Stimulated activated CD8-positive, alpha-beta memory T cell treated with anti-CD3 and anti-CD28 coated beads, Interleukin-4, amount 100 ng/mL, for 1 hour (primary cell): ENCODE measurements at places on chromosomes 11 and 22.

DNA sequence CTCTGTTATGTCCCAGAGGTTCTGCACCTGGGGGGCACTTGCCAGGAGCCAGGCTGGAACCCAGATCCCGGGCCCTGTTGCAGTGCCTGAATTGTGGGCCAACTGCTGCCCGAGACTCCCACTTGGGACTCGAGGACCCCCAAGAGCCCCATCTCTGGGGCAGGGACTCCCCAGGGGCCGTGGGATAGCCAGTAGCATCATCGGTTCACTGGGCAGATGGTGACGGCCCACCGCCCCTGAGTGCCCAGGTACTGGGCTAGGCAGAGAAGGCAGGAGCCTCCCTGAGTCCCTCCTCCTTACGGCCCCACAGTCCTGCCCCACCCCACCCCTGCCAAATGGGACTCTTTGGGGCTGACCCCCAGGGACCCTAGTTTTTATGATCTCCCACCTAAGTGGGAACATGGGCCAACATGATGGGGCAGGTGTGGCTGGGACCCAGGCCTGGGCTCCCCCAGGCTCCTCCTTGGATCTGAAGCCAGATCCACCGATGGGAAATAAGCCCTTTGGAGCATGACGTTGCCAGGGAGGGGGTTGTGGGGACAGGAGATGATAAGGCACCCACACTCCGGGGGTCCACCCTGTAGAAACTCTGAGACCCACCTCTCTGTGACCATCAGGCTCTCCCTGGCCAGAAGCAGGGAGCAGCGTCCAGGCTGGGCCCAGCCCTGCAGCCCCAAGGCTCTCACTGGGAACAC is 94.5 kb upstream of the FGF3 start:
- DNase-seq = no peak

DNA sequence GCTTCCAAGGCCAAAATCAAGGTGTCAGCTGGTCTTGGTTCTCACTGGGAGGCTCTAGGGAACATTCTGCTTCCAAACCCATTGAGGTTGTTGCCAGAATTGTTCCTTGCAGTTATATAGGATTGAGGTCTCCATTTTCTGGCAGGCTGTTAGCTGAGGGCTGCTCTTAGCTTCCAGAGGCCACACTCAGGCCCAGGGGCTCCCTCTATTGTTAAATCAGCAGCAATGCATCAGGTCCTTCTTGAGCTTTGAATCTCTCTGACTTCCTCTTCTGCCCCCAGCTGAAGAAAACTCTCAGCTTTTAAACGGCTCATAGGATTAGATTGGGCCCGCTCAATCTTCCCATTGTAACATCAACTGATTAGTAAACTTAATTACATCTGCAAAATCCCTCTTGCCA is 39.3 kb upstream of the BSX start:
- no peak for DNase-seq

DNA sequence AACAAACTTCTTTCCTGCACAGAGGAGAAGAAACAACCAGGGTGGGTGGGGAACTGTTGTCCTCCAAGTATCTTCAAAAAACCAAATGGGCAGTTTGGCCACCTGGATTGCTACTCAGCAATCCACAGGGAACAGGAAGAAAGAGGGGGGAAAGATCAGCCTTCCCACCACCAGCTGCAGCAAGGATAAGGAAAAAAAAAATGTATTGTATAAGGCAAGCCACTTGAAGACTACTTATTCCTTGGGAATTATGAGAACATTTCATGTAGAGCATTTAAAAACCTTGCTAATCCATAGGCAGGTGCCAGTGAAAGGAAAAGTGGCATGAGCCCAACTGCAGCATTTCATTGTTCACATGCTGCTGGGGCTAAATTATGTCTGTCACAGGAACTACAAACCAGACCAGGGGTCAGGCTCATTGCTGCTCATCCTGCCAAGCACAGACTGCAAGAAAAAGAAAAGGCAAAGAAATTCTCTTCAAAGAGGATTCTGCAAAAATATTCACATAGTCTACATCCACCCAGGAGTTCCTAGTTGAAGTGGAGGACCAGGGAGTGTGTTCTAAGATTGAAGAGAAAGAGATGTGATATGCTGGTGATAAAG is 2.2 kb downstream of the RAB30 start:
- DNase-seq = no peak

DNA sequence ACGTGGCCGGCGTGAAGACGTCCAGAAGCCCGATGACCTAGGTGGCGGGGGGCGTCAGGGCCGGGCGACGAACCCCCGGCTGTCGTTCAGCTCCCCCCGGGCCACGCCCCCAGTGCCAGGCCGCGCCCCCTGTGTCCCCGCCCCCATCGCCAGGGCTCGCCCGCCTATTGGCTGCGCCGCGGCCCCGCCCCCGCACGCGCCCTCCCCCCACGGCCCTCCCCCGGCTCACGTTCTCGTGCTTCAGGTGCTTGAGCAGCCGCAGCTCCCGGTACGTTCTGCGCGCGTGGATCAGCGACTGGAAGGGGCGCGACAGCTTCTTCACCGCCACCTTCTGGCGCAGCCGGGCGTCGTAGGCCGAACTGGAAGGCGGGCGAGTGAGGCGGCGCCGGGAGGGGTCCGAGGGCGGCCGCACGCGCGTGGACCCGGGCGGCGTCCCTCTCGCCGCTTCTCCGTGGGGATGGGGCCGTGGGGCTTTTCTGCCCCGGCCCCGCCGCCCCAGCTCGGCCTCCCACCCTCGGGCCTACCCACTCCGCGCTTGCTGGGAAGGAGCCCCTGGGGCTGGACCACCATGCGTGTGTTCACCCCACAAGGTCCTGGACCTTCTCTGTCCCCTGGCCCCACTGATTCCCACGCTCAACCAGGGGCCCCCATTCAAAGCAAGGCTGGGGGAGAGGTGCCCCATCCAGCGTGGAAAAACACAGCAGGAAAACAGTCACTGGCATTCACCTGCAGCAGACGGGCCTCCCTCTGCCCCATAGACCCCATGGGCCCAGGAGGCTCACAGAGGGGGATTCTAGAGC is 2.4 kb downstream of the MAPK11 start:
- DNase-seq = no peak

- no peak for DNase-seq
Observed at GRCh38 chr22:48632646-48633246, 1194.9 kb downstream of the BRD1 start.

- DNase-seq = no peak
Observed at GRCh38 chr11:129278586-129279319, 86.6 kb upstream of the ARHGAP32 start.

DNA sequence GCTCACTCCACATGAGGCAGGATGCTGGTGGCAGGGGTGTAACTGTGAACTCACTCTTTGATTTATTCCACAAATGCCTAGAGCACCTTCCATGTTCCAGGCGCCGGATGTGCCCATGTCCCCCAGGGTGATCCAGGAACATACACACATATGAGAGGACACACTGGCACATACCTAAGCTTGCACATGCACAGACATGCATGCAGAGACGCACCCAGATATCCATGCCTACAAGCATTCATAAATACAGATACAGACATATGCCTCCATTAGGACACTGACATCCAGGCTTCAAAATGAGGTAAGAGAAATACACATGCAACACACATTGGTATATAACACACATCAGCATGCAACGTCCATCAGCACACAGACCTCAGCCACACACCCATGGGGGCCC is 4.5 kb downstream of the OSM start:
- DNase-seq = no peak

- DNase-seq = no peak
Observed at GRCh38 chr22:33535937-33536875, 384.1 kb downstream of the LARGE1 start.

- no peak for DNase-seq
Observed at GRCh38 chr11:72787216-72788104, 6.4 kb downstream of the STARD10 start.

DNA sequence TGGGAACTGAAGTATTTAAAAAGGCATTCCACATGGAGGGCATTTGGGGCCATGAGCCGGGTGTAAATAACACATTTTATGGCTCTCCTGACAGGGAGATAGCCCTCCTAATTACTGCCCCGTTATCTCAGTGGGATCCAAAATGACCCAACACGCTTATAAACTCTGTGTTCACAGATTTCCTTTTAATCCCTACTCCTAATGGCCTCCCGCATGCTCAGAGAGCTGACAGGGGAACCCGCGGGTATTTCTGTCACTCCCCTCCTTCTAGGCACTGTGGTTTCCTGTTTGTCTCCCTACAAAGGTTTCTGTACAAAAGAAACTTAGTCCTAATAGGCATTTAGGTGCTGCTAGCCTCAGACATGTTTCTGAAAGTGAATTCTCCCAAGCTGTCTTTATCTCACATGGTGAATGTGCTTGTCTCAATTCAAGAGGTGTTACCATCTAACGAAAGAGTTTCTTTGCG is 202.8 kb upstream of the SEZ6L start:
- DNase-seq = no peak

DNA sequence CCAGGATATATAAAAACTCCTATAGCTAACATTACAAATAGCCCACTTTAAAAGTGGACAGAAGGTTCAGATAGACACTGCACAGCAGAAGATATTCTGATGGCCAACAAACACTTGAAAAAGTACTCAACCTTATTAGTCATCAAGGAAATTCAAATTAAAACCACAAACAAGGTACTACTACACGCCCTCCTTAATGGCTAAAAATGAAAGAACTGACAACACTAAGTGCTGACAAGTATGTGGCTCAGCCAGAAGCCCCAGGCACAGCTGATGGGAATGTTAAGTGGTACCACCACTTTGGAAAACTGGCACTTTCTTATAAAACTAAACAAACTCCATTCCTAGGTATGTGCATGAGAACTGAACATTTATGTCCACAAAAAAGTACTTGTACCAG is 320.1 kb downstream of the TBC1D22A start:
- no peak for DNase-seq

DNA sequence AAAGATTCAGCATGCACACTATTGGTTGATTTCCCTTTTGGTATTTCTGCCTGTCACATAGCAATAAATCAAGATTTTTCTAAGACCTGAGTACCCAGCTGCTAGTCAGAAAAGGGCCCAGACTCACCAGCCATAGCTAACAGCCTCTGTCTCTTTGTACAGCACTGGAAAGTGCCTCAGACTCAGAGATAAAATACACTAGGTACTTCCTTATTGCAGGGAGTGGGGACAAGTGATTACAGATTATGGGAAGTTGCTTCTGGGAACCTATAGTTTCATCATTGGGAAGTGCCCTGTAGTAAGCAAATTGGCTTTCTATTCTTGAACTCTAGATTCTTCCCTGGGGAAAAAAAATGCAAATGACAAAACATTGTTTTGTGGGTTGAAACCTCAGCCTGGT is at the start of gene CASP5:
Gene CASP5, minus strand, starts transcription at position 166 of the 400 bp plus-strand sequence. Its CDS starts 32 bp downstream, at position 134.
- no peak for DNase-seq

DNA sequence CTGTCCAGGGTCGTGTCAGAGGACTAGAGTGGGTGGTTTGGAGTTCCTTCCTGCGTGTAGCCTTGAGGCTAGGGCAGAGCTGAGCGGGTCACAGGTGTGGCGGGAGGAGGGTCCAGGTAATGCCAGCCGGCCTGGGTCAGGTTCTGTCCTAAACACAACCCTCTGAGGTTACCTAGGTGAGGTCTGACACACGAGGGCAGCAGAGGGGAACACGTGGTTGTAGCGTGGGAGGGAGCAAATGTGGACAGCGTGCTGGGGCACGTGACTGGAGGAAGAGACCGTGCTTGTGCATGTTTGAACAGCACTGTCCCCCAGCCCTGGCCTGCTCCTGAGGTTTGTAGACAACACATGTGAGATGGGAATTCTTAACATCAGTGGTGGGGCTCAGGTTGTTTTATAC is 13.1 kb downstream of the MOV10L1 start:
- DNase-seq = no peak

GRCh38 chr11:105033343-105033742 is 1.6 kb downstream of the CASP1 start:
- no peak for DNase-seq

- no peak for DNase-seq
Observed at GRCh38 chr11:131998020-131998419, 627.6 kb downstream of the NTM start.

- no peak for DNase-seq
Observed at GRCh38 chr11:83835423-83835822, 549.3 kb upstream of the CCDC90B start.

DNA sequence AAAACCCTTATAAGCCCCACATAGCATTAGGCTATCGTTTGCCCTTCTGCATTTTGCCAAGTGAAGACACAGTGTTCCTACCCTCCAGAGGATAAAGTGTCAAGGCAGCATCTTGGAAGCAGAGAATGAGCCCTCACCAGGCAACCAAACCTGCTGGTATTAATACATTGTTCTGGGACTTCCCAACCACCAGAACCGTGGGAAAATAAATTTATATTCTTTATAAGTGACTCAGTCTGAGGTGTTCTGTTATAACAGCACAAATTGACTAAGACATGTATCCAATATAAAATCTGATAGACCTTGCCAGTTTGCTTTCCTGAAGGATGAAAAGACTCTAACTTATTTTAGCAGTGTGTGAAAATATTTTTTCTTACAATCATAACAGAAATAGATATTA is 792.5 kb upstream of the LRRC4C start:
- no peak for DNase-seq

DNA sequence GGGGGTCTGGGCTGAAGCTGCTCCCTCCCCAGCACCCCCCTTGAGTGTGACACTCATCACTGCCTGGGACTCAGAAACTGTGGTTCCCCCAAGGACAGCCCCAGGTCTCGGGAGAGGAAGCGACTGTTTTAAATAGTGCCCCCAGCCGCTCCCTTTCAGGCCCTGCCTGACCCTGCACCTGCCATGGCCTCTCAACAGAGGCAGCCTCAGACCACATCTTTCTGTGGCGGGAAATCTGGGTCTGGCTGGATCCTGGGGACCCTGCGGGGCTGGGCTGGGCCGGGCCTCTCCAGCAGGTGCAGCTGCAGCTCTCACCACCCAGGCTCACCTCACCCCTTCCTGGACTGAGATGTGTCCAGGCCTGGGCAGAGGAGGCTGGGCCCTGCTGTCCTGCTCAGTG is 3.7 kb upstream of the IGLL1 start:
- no peak for DNase-seq

DNA sequence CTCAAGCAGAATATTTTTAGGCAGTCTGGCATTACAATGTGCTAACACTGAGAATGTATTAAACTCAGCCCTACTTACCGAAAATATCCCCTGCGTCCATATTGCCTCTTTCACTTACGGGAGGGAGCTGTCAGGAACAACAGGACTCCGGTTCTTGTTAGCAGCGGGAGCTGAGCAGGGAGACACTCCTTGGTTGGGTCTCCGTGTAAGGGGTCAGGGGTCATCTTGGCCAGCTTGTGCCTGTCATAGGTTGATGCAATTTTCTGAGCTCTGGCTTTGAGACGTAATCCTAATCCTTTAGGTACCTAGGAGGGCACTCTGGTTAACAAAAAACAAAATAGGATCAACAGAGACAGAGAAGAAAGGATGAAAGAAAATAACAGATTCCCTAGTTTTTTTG is 1477.2 kb downstream of the BRD1 start:
- DNase-seq = no peak

- no peak for DNase-seq
Observed at GRCh38 chr11:17502630-17503029, 26.0 kb upstream of the ABCC8 start.

GRCh38 chr11:57649826-57650738 is at the start of gene YPEL4:
YPEL4 (minus strand) TSS chr11:57649912; CDS start chr11:57647107, 2,805 bp downstream.
- DNase-seq = peak; percentile 39

DNA sequence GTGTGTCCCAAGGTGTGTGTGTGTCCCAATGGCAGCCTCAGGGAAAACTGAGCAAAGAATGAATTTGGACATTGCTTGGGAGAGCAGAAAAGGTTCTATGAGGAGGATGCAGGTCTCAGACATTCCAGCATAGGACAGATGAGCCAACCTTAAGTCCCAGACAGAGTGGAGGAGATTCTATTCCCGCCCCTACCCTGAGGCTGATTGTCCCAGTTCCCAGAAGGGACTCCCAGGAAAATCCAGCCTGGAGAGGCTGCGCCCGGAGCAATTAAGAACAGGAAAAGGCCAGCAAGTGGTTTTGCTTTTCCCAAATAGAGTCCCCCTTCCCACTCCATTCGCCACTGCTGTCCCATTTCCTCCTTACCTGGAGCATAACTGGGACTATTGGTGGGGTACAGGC is 54.1 kb downstream of the RELT start:
- no peak for DNase-seq
